ENCODE measurements at places on chromosomes 3 and 15. TPM values are rescaled to one million over a fixed set of nuclear protein-coding genes. Genes with fewer than 3 reads are reported as not detected.

GRCh38 chr15:42343596-42344232, 15.6 kb upstream of the CAPN3 start:
- no peak overlapping the region for H3K4me3 ChIP-seq
- H3K4me1 ChIP-seq = no peaks in the 10 kb centered on the region
- no peaks in the 10 kb centered on the region for H3K27me3 ChIP-seq
- H3K27ac ChIP-seq = no peak overlapping the region
- DNase-seq = no peak

DNA sequence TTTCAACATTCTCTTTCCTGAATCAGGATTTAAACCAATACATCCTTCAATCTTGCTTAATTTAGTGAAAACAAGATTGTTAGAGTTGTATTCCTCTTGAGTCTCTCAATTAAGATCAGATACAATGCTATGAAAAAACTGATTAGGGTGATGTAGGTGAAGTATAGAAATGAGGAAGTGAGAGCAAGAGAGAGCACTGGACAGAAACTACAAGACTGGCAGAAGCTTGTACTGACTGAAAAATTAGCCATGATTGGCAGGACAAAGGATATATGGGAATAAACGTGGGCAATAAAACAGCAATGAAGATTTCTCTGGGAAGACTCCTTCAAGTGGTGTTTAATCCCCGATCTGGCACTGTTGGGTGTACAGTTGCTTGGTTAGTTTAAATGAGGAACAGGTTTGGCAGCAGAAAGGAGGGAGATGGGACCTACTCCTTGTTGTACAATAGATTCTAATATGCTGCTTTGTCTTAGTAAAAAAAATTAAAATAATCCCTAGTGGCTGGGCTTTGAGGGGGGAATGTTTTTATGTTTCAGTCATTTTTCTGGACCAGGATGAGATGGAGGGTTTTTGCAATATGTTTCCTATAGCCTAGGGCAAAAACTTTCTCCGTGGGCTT, 252.7 kb downstream of the SLC9A9 start:
- no peak overlapping the region for H3K4me3 ChIP-seq
- peaks cover 17% of the 10 kb centered on the region for H3K4me1 ChIP-seq
- no peak for DNase-seq
- no peaks in the 10 kb centered on the region for H3K36me3 ChIP-seq

GRCh38 chr3:123831420-123831819, 52.7 kb downstream of the MYLK start:
- H3K4me3 ChIP-seq = no peak overlapping the region
- H3K27ac ChIP-seq = no peak overlapping the region
- peaks cover 16% of the 10 kb centered on the region for H3K4me1 ChIP-seq
- H3K36me3 ChIP-seq = no peaks in the 10 kb centered on the region
- no peak for DNase-seq

DNA sequence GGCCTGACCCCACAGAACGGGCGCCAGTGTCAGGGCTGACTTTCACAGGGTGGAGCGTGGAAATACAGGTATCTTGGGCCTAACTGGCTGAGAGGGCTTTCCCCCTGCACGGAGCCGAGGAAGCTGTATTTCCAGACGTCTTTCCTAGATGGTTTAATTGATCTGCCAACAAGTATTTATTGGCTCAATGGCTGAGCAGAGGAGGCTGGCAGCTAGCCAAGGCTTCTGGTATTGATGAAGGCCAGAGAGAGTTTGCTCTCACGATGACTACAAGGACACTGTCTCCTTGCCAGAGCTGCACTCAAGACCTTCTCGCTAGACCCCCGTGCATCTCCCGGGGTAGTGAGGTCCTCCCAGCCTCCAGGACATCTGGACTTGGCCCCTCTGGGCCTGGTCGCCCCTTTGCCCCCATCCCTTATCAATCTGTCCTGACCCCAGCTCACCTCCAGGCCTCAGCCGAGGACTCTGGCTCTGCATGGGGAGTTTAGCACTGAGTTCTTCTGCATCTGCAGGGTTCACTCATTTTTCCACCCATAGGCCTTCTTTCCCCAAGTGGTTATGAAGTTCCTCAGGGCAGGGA, 20.6 kb downstream of the SPSB4 start:
- no peak overlapping the region for H3K4me3 ChIP-seq
- H3K36me3 ChIP-seq = no peaks in the 10 kb centered on the region
- no peak overlapping the region for H3K27ac ChIP-seq
- no peak for DNase-seq
- no peaks in the 10 kb centered on the region for H3K4me1 ChIP-seq
- H3K27me3 ChIP-seq = peaks cover 41% of the 10 kb centered on the region

DNA sequence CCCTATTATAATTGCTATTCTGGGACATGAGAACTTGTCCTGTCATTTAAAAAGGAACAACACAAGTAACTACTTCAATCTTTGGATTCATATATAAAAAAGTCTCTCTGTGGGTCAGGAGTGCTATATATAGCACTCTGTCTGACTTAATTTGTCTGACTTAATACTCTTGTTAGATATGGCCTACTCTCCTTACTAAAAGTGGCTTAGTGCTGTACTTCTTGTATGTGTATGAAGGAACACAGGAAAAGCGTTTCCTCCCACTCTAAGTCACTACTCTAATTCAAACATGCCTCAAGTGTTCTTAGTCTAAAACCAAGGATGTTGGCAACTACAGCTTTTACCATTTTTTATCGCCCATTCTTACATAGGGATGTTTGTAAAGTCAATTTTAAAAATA, 255.2 kb upstream of the ROBO1 start:
- H3K36me3 ChIP-seq = no peaks in the 10 kb centered on the region
- peaks cover 25% of the 10 kb centered on the region for H3K4me1 ChIP-seq
- H3K27ac ChIP-seq = no peak overlapping the region
- no peak overlapping the region for H3K4me3 ChIP-seq
- no peak for DNase-seq
- H3K27me3 ChIP-seq = no peaks in the 10 kb centered on the region

GRCh38 chr3:10599017-10599416, 93.6 kb upstream of the ATP2B2 start:
- peaks cover 72% of the 10 kb centered on the region for H3K27me3 ChIP-seq
- H3K4me1 ChIP-seq = no peaks in the 10 kb centered on the region
- no peak overlapping the region for H3K4me3 ChIP-seq
- DNase-seq = no peak

- no peak overlapping the region for H3K27ac ChIP-seq
- no peaks in the 10 kb centered on the region for H3K27me3 ChIP-seq
- no peak overlapping the region for H3K4me3 ChIP-seq
These were observed 40.4 kb downstream of the LPP start for GRCh38 chr3:188194332-188194731.

Gene SCN11A
- not detected for total RNA-seq

Gene GRAMD1C
- 6.3 TPM for total RNA-seq

Gene GOLGA6A
- not detected for total RNA-seq

Gene CLDN18
- 3.3 TPM for total RNA-seq

Gene RARRES1
- 1,195 TPM for total RNA-seq
